ENCODE measurements at places on chromosomes 4 and X.

DNA sequence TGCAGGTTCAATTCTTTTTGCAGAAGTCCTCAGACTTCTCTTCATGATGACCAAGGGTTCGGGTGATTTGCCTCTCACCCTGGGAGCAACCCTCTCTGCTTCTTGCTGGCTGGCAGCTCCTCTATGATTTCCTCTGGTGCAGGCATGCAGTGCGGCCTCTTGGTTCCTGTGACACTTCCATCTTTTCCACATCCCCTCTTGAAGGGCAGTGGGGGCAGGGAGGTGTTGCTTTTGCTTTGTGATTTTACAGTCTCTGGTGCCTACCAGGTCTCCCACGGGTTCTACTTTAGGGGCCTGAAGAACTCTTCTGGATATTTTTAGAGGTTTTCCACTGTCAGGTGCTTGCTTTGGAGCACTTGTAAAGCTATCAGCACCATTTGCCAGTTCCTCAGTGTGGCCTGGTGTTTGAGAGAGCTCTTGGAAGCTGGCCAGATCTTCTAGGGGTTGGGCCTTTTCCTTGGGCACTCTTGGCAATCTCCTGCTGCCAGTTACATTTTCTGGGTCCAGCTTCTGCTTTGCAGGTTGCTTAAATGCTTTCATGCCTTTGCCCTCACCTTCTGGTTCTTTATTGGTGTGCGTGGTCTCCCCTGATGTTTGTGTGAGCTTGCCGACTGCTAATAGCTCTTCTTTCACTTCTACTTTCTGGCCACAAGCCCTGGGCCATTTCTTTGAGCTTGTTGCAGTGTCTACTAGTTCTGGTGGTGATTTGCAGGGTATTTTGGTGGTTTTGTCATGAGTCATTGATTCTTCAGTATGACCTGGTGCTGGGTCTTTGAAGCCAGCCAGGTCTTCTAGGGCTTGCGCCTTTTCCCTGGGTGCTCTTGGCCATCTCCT is 11.5 kb upstream of the CHST7 start:
- no peak for DNase-seq

- DNase-seq: no peak
Observed at GRCh38 chr4:118340109-118340508, 12.7 kb downstream of the PRSS12 start.

GRCh38 chr4:62709618-62710252 is 1509.6 kb downstream of the ADGRL3 start:
- peak; percentile 76 for DNase-seq

DNA sequence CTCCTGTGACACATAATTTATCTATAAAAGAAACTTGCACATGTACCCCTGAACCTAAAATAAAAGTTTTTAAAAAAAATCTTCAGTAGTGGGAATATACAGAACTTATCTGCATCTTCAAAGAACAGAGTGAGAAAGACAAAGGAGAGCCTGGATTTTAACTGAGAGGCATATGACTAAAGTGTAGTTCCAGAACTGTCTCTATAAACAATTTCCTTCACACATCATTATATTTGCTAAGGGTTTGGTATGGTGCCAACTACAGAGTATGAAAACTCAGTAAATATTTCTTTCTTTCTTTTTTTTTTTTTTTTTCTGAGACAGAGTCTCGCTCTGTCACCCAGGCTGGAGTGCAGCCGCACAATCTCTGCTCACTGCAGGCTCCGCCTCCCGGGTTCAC is 49.9 kb upstream of the NFKB1 start:
- DNase-seq: no peak

DNA sequence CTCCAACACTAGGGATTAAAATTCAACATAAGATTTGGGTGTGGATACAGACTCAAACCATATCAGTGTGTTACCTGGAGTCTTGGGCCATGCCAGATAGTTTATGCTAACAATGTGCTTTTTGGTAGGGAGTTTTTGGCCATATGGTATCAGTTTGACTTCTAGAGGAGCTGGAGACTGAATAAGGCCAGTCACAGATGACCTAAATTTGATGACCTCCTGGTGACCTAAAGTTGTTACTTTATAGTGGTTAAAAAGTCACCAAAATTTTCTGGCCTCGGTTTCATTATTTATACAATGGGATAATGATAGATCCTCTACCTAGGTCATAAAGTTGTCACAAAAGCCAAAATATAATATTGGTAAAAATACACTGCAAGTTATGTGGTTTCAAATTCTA is 877.1 kb downstream of the RAPGEF2 start:
- no peak for DNase-seq

GRCh38 chrX:136041254-136041812 is 56.1 kb downstream of the SLC9A6 start:
- DNase-seq: no peak

Data from COR-L47 (cell line).